ENCODE measurements at places on chromosomes 16 and 17.
A peak's percentile ranks its signal among the peaks of the same experiment; 100 is the strongest.

DNA sequence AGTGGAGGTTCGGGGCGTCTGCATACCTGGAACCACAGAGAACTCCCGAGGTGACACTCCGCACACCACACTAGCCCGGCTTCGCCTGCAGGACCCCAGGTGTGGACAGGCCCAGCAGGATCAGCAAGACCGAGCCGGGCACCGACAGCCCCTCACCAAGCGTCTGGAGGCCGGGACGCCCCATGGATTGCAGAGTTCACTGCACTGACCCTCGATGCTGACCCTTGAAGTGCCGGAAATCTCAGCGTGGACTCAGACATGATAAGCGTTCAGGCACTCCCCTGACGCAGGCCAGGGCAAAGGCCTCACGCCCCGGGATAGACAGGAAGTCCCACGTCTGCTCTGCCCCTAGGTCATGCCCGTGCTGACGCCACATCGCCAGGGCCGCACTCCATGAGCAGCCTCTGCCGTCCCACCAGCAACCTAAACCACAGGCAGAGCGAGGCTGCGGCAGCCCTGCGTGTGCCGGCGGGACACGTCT is 26.0 kb downstream of the ACSF3 start:
- DNase-seq: no peak

- DNase-seq: no peak
These were observed 81.6 kb upstream of the XYLT1 start for GRCh38 chr16:17552351-17552750.

GRCh38 chr17:32567086-32567485 is 80.3 kb downstream of the CDK5R1 start:
- DNase-seq: no peak

GRCh38 chr16:29977063-29977825 is 3.6 kb downstream of the TAOK2 start:
- no peak for DNase-seq

- peak; percentile 64 for DNase-seq
These were observed 12.4 kb upstream of the SRCIN1 start for GRCh38 chr17:38617967-38618760.

DNA sequence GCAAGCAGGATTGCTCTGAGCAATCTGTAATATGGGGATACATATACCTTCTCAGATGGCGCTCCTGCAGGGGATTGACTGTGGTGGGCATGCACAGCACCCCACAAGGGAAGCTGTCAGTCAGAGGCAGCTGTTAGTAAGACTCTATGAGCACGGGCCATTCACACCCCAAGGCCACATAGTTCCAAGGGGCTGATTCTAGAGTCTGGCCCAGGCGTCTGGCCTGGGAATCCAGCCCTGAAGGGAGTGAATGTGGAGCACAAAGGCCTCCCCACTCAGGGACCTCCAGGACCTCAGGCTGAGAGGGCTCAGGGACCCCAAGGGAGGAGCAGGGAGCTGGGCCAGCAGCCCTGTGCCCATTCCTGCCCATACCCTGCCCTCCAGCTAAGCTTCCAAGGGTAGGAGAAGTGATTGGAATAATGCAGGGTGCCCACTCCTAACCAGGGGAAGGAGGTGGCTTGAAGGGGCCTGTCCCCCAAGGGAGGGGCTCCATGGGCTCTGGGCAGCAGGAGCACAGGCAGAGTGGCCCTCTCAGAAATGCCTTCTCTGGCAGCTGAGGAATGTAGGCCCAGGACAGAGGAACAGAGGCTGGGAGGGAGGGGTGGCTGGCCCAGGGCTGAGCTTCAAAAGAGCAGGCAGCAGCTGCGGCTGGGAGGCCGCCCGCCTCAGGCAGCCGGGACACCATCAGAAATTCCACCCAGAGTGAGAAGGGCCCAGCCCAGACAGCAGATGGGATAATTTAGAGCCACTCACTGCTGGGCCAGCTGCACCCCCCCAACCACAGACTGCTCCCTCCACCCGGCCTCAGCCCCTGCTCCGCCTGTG is 48.9 kb upstream of the MRPS23 start:
- peak; percentile 72 for DNase-seq

GRCh38 chr16:67548265-67549126 is 13.8 kb upstream of the CTCF start:
- no peak for DNase-seq

GRCh38 chr17:27816946-27817345 is 16.6 kb upstream of the NOS2 start:
- no peak for DNase-seq
